ENCODE measurements at places on chromosomes 4 and X. TPM values are rescaled to one million over a fixed set of nuclear protein-coding genes. Genes with fewer than 3 reads are reported as not detected.

Gene TLR8
- not detected for total RNA-seq

Gene CD38
- not detected for total RNA-seq

Gene VEGFD
- 0.14 TPM for total RNA-seq

Gene CT45A3
- total RNA-seq, result not detected

Gene DDX3X
- total RNA-seq, result 245 TPM

Gene CYBB
- total RNA-seq, result 0.14 TPM

Gene PNMA3
- not detected for total RNA-seq

Gene DMD
- 30.6 TPM for total RNA-seq

Gene SLIT2
- 12.0 TPM for total RNA-seq

Gene PROM1
- 0.14 TPM for total RNA-seq

Gene GAGE12H
- total RNA-seq, result not detected

Gene FGF13
- 0.14 TPM for total RNA-seq

Gene HMX1
- not detected for total RNA-seq

Gene DCLK2
- 8.3 TPM for total RNA-seq

Gene ZNF157
- total RNA-seq, result under 0.01 TPM

Gene SULT1E1
- total RNA-seq, result not detected

Gene DUX4
- not detected for total RNA-seq

Gene CT55
- total RNA-seq, result not detected

Gene BMP2K
- total RNA-seq, result 84.9 TPM

Gene C4orf46
- total RNA-seq, result 3.3 TPM

Gene KIF4A
- 24.6 TPM for total RNA-seq

Gene FMR1NB
- total RNA-seq, result not detected

Gene DCAF8L2
- total RNA-seq, result not detected

Gene TMEM154
- total RNA-seq, result 13.3 TPM

Gene PPEF2
- total RNA-seq, result under 0.01 TPM

Gene IL3RA
- not detected for total RNA-seq

Gene SOWAHD
- not detected for total RNA-seq

Gene HNRNPH2
- total RNA-seq, result 58.6 TPM

Gene MAMLD1
- total RNA-seq, result 1.8 TPM

Gene CT45A1
- total RNA-seq, result not detected

Gene NPY5R
- total RNA-seq, result not detected

Gene ALB
- not detected for total RNA-seq

Gene AR
- 0.22 TPM for total RNA-seq

Gene ERVMER34-1
- not detected for total RNA-seq

Data from placental pericyte (primary cell).